Muscle of arm (tissue), 14 donors: ENCODE measurements at places on chromosomes 7 and 10.

DNA sequence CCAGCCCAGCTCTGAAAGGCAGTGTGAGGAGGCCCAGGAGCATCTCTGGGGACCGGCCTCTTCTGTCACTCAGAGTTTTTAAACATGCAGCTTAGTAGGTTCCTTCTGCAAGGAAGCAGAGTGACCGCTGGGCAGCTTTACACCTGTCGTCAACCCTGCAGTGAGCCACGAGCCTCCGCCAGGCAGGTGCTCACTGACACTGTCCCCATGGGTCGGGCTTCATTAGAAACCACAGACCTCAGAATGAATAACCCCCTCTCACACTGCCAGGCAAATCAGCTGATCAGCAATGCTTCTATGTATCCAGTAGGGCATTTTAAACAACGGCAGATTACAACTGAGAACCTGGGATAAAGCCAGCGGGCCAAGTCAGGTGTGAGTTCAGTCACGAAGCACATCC, 106.1 kb downstream of the MAD1L1 start:
- DNase-seq = no peak

GRCh38 chr10:129962872-129963640, 1.0 kb downstream of the EBF3 start:
- no peak for DNase-seq

DNA sequence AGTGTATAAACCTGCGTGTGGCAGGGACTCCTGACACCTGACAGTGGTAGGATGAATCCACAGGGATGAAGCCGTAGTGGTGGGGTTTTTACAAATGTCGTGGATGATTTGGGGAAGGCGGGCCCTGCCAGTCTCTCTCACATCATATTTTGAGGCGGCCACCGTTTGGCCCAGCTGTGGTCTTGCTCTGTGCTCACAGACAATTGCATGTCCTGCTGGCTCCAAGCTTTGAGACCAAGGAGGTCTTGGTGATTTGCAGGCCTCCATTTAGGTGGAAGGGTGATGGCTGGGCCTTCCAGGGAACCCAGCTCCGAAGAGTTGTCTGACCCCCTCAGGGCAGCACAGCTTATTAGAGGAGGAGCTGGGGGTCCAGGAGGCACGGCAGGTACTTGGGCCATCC, 151.1 kb upstream of the SHH start:
- DNase-seq = no peak

GRCh38 chr10:58473976-58474375, 38.7 kb upstream of the BICC1 start:
- no peak for DNase-seq

- no peak for DNase-seq
Observed at GRCh38 chr10:4653160-4653559, 172.8 kb upstream of the AKR1E2 start.

DNA sequence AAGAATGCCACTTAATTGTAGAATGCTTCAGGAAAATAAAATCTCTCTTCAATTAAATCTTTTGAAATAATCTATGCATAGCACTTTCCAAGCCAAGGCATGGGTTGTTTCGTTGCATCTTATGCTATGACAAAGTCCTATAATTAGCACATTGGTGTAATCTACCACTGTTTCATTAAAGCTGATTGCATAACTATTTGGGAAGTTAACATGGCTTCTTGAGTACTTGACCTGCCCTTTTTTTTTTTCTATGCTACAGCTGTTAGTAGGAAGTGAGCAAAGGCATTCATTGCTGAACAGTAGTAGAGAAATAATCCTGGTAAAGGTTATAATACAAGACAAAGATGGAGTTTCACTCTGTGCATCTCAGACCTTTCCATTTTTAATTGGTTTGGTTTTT, 557.2 kb upstream of the CELF2 start:
- no peak for DNase-seq

DNA sequence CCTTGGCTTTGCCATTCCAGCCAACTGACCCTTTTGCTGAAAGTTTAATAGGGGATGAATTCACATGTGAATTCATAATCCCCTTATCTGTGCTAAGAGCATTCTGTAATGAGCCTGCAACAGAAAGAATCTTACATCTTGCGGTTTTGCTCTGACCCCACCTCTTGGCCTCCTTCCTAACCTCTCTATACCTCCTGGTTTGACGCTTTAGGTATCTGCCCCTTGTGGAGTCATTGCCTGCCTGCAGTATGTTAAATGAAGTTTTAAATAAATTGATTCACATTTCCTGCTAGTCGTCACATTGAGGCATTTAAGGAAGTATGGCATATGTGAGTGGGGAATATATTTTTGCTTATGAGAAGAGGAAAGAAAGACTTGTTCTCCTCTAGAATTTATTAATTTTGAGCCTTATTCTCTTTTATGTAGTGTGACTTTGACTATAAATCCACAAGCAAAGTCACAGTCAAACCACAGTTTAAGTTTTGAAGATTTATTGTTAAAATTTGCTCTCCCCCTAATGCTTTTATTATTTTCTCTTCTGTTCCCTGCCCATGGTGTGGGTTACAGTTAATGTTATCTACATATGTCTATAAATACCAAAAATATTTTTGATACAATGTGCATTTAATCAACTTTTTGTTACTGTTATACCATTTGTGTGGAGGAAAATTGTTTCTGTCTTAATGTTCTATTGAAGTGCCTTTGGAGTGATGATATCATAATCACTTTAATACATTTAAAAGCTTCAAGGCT, 60.9 kb downstream of the LRMDA start:
- no peak for DNase-seq

GRCh38 chr10:870564-871166, 60.8 kb downstream of the LARP4B start:
- no peak for DNase-seq

GRCh38 chr7:57305192-57305748, 144.7 kb upstream of the ZNF716 start:
- no peak for DNase-seq

DNA sequence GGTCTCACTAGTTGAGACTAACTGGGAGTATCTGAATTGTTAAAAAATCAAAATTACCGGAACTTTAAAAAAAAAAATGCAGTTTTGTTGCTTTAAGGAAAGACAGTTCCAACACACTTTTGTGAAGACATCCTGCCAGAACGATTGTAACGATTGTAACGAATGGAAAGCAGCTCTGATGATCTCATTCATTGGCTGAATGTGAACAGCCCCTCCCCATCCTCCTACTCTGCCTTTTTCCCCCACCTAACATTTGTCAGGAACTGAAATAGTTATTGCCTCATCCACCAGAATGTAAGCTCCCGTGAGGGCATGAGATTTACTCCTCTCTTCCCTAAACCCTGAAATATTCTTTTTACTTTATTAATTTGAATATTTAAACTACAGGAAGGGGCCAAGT, 23.1 kb upstream of the ZC3HAV1L start:
- DNase-seq = peak; percentile 85

GRCh38 chr7:36232971-36233550, 80.0 kb downstream of the EEPD1 start:
- no peak for DNase-seq

DNA sequence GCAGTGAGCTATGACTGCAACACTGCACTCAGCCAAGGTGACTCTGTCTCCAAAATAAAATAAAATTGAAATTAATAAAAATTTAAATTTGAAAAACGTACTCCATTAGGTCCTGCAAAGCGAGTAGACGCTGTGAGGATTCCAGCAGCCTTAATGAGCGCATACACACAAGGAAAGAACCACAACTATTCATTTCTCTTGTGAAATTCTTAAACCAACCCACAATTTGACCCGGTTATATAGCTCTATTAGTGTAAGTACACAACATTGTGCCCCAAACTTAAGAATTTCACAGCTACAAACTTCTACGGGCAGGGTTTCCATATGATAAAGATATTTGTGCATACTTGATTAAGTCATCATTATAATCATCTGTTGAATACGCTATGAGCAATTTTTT, 84.4 kb downstream of the PARD3 start:
- no peak for DNase-seq

GRCh38 chr10:1202343-1202742, 146.2 kb downstream of the WDR37 start:
- no peak for DNase-seq

- no peak for DNase-seq
Observed at GRCh38 chr7:12625836-12626235, 55.3 kb downstream of the SCIN start.

DNA sequence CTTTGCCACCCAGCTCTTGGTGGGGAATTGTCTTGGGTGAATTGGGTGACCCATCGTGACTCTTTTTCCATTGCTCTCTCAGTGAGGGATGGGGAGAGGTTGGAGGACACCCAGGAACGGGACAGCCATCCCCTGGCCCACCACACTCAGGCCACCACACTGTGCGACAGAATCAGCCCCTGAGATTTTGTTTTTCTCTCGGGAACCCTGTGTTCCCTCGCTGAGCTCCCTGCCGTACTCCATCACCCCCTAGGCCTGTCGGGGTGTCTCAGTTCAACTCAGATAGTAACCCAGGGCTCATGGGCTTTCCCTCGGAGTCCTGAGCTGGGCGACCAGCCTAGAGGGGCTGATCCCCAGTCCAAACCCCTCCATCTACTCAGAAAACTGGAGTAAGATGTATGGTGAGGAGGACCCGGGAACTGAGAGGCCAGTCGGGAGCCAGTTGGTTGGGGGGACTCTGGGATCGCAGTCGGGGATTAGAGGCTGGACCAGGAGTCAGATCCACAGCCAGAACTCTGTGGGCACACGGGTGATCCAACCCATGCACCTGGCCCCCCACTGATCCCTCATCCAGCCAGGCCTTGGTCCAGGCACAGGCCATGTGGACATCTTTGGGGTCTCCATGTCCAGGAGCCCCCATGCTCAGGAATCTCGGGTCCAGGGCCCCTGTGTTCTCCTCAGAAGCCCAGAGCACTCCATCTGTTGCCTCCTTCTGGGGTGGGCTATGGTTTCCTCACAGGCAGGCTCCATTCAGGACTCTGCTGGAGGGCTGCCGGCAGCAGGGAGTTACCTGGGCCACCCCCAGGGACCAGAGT, 9.3 kb downstream of the CRYGN start:
- DNase-seq = no peak

DNA sequence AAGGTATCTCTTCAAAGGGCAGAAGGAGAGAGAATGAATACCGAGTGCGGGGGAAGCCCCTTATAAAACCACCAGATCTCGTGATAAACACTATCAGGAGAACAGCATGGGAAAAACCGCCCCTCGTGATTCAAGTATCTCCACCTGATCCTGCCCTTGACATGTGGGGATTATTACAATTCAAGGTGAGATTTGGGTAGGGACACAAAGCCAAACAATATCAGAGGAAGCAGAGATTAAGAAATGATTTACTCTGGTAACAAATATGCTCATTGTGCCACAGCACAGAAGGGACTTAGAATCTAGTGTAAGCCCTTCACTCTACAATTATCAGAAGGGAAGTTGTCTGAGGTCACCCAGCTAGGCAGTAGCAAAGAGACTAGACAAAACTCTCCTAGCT, 40.1 kb upstream of the ZNRF2 start:
- DNase-seq = no peak

DNA sequence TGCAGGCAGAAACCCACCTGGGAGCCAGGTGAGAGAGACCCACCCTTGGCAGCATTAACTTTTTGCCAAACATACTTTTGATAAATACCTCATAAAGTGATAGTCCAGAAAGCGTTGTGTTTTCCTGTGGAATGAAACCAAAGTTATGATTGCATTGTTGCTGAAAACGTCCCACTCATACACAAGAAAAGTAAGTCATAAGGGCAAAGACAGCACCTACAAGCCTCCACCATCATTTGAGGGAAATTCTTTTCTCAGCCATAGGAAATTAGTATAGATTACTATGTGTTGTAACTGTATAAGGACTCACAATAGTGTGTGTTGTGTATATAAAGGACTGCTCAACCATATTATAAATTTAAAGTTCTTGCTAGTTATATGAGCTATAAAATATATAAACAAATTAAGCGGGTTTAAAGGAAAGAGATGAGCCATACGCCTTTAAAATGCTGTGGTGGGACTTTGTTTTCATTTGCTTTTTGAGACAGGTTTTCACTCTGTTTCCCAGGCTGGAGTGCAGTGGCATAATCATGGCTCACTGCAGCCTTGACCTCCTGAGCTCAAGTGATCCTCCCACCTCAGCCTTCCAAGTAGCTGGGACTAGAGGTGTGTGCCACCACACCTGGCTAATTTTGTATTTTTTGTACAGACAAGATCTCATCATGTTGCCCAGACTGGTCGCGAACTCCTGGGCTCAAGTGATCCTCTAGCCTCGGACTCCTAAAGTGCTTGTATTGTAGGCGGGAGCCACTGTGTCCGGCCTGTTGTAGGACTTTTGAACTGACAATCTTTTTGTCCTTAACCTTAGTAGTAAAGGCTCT, 160.8 kb downstream of the PKD1L1 start:
- DNase-seq = no peak

- DNase-seq = no peak
Observed at GRCh38 chr10:70760271-70760787, 24.8 kb downstream of the TBATA start.

- DNase-seq = no peak
Observed at GRCh38 chr10:13750299-13751190, 163.8 kb downstream of the PRPF18 start.

- peak; percentile 81 for DNase-seq
Observed at GRCh38 chr7:26369593-26369992, 77.9 kb downstream of the SNX10 start.

- no peak for DNase-seq
Observed at GRCh38 chr10:74799721-74800221, 26.6 kb upstream of the KAT6B start.
